ENCODE measurements at places on chromosomes 2 and 18. TPM values are rescaled to one million over a fixed set of nuclear protein-coding genes. Genes with fewer than 3 reads are reported as not detected.

DNA sequence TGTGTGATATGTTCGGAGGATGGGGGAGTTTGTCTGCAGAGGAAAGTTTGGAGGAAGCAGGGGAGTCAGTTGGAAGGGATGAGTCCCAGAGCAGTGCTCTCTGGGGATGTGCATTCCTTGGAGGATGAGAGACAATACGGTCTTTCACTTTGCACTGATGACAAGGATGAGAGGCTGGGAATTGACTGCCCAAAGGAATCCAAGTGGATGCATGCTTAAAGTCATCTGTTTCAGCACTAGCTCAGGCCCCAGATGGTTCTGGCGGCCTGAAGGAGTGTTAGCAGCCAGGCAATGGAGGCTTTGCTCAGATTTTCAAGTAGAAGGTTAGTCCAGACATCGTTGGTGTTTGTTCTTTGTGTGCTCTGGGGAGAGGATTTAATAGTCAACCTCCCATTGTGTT lies 100.2 kb downstream of the CRIM1 start:
- no peak for DNase-seq

DNA sequence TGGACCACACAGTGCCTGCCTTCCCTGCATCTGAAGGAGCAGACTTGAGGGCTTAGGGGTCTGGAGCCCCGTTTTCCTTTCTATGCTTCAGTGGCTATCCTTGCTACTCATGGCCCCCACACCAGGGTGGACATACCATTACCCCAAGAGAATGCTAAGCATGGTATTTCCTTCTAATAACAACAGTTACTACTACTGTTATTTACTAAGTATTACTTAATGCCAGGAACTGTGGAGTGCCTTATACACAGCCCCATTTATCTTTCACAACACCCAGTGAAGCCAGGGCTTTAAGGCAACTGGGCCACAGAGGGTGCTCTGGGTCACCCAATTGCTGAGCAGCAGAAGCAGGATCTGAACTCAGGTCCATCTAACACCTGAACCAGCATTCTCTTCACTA lies 5.8 kb upstream of the PAX8 start:
- no peak for DNase-seq

The APCDD1 gene
- 109 TPM for polyA plus RNA-seq

- DNase-seq = no peak
These were observed 60.5 kb upstream of the LGALSL start for GRCh38 chr2:64393383-64394010.

- DNase-seq = no peak
These were observed 102.2 kb downstream of the CAPN13 start for GRCh38 chr2:30705056-30705455.

The LIMS4 gene
- 1.4 TPM for polyA plus RNA-seq

DNA sequence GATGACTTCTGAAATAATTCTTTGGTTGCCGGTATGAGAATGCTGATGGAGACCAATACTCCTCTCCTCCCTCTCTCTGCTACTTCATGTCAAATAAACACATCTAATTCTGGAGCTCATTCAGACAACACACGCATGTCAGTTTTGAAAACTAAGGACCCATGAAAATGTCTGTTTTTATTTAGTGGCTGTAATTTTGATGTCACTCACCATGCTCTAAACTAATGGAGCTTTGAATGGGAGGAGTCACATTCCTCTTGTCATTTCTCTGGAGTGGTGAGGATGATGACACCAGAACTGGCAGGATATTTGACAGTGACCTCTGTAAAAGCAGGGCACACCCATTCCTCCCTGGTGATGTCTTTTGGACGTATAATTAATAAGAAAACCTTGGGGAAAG lies 163.0 kb downstream of the PHLPP1 start:
- DNase-seq = no peak

DNA sequence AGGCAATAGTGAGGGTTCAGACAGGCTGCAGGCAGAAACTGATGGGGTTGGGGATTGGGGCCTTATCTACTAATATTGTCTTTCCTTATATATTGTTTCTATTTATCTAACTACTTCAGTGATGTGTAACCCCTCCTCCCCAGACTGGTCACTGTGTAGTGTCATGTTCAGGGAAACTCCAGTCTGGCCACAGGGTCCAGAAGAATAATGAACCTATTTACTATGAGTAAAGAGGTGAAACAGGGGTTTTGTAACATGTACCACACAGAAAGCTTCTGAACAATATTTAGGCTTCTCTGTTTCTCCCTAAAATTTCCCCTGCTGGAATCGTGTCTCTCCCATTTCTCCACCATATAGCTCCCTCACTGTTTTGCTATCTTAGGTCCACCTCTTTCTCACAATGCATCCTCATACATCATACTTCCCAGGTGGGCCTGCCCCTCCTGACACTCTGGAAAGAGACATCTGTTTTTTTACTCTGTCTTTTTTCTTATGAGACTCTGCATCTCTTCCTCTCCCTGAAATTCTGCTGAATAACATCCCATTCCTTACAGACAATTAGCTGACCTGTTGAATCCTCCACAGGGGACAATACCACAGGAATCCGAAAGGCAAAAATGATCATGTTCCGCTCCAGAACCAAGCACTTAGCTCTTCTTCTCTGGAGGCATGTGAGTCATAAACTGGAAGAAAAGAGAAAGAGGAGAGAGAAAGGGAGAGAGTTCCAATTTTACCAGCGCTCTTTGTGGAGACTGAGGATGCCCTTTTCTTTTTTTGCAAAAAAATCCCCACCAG lies 154.8 kb downstream of the ZEB2 start:
- no peak for DNase-seq

GRCh38 chr2:45634223-45634622 lies 17.3 kb upstream of the PRKCE start:
- no peak for DNase-seq

All from right renal pelvis (tissue), 4 donors.